CD8-positive, alpha-beta T cell (primary cell): ENCODE measurements at places on chromosomes 5 and 9.
A peak's percentile ranks its signal among the peaks of the same experiment; 100 is the strongest.

DNA sequence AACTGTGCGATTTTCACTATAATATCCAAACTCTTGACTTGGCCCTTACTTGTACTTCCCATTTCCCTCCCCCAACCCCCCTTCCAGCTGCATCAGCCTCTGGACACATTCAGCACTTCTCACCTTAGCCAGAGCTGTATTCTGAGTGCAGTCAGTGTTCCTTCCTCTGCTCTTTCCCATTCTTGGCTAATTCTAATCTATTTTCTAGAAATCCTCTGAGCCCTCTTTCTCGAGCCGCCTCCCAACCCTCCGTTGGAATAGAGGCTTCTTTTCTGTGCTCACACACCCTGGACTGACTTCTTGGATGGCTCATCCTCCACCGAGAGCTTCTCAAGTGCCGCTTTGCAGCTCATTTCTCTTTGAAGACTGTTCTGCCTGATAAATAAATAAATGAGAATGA is 188.8 kb downstream of the NTRK2 start:
- DNase-seq: no peak

DNA sequence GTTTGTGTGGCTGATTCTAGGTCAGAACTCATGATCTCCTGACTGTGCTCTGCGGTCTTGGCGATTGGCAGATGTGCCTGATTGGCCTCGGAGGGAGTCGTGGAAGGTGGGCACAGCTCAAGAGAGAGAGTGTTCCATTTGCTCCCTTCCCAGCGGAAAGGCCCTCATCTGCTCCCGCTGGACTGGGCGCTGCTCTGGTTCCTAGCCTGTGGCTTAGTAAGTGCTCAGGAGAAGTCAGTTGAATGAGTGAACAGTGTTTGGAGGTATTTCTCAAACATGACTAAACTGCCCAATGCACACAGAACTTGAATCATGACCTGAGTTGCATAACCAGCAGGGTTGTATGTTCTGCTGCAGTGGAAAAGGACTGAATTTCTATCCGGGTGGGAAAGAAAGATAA is 120.2 kb upstream of the PITX1 start:
- DNase-seq: no peak

- peak; percentile 14 for DNase-seq
Measured at GRCh38 chr9:893843-894420, 52.4 kb downstream of the DMRT1 start.

GRCh38 chr9:114504341-114505186 is 709 bp downstream of the WHRN start:
- DNase-seq: peak; percentile 30

DNA sequence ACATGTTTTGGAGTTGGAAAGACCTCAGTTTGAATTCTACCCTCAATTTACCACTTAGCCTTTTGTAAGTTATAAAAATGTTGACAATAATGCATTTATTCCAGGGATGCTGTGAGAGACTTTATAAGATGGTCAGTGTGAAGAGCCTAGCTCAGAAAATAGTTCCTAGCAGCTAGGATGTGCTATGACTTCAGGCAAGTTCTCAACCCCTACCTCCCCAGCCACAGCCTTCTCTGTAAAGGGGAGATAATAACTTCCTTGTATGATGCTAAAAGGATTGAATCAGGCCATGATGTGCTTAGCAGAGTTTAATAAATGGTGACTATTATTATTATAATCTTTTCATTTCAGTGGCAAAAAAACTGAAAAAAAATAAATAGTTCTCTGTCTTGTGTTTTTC is 77.6 kb downstream of the ALDH1A1 start:
- DNase-seq: no peak

- no peak for DNase-seq
Measured at GRCh38 chr5:25345240-25345771, 700.5 kb upstream of the CDH10 start.

DNA sequence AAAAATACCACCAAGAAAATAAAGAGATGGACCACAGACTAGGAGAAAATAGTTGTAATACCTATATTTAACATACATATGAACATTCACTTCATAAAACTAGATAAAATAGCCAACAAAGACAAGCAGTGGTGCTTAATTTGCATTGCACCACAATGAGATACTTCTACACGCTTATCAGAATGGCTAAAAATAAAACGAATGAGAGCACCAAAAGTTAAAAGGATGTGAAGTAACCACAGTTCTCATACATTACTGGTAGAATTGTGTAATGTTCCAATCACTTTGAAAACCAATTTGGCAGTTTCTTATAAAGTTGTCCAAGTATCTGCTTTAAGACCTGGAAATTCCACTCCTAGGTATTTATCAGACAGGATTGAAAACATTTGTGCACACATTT is 198.9 kb upstream of the SGCD start:
- no peak for DNase-seq

DNA sequence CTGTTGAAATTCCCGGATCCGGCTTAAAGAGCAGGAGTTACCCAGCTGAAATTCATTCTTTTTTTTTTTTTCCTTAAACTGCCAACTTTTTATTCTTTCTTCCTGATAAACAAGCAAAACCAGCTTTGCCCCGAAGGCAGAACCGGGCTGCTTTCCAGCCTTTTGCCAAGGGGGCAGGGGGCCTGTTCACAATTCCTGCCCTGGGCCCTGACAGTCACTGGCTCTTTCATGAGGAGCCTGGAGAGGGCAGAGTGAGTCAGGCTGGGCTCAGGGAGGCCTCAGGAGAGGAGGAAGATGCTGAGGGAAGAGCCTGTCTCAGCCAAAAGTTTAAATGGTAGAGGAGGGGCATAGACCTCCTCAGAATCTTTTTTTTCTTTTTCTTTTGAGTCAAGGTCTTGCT is 4.8 kb downstream of the GLIPR2 start:
- DNase-seq: no peak

DNA sequence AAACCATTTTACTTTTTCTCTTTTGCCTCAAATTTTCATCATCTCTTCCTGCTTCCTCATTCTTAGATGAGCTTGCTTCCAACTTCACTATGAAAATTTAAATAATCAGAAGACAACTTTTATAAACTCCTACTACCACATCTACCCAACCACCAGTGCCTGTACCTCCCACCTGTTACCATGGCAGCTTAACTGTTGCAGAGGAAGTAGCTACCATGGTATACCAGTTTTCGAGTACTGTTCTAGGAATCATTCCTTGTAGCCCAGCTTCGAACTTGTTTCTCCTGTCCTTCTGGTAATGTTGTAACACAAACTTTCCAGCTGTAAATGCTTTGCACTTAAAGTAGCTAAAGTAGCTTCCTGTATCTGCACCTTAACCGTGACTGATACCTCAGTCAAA is 266.8 kb upstream of the NREP start:
- DNase-seq: no peak

- DNase-seq: no peak
Measured at GRCh38 chr9:36603006-36603405, 30.3 kb downstream of the MELK start.

DNA sequence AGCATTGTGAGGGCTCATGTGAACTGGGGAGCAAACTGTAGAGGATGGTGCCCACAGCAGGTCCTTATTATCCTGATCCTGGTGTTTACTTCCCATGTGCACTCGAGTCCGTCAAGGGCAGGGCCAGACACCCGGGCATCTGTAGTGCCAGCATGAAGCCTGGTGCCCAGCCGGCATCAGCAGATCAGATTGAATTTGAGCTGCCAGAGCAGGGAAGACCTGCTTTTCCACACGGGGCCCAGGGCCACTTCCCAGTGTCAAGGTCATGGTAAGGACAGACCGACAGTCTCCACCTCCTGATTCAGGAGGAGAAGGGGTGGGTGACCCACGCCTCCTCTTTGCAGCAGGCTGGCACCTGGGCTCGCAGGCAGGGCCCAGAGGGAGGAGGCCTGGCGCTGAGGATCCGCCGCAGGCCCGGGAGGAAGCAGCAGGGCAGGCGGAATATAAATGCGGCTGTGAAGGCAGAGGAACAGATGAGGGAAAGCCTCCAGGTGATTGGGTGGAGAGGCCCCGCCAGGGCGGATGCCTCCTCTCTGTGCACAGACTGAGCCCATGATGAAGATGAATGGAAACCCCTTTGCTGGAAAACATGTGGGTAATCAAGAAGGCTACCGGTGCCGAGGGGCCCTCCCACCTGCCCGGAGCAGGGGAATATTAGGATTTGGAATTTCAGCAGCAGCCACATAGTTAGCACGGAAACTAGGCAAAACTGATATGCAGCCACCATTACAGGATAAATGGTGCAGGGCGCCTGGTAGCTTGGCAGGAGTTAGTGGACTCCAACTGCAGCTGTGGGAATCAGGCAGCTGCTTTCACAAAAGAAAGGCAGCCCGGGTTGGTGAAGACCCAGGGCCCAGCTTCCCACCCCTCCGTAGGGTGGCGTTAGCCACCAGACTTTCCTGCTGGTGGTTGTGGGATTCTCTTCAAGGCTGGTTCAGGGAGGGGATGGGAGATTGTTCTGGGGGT is 114.9 kb downstream of the GAPVD1 start:
- DNase-seq: no peak

- no peak for DNase-seq
Measured at GRCh38 chr5:143481697-143482531, 78.4 kb upstream of the NR3C1 start.

- no peak for DNase-seq
Measured at GRCh38 chr9:72012646-72013045, 47.8 kb downstream of the C9orf57 start.

- no peak for DNase-seq
Measured at GRCh38 chr5:80955082-80955590, 5.0 kb upstream of the RASGRF2 start.

GRCh38 chr9:82535432-82535998 is 527.4 kb downstream of the RASEF start:
- no peak for DNase-seq

DNA sequence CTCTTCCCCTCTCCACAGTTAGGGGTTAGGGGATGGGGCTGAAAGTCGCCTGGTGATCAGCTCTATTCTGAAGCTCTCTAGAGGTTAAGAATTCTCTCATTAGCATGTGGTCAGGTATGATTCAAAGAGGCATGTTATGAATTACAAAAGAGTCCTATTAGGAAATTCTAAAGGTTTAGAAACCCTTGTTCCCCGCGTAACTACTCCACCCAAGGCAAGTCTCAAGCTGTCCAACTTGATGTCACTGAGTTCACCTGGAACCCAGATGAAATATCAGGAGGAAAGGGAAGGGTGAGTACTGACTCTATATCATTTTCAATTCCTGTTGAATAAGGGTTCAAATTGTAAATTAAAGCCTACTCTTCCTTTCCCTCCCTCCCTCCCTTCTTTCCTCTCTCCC is 18.1 kb upstream of the RNF145 start:
- DNase-seq: no peak

GRCh38 chr9:134661791-134662142 is 20.2 kb downstream of the COL5A1 start:
- no peak for DNase-seq

DNA sequence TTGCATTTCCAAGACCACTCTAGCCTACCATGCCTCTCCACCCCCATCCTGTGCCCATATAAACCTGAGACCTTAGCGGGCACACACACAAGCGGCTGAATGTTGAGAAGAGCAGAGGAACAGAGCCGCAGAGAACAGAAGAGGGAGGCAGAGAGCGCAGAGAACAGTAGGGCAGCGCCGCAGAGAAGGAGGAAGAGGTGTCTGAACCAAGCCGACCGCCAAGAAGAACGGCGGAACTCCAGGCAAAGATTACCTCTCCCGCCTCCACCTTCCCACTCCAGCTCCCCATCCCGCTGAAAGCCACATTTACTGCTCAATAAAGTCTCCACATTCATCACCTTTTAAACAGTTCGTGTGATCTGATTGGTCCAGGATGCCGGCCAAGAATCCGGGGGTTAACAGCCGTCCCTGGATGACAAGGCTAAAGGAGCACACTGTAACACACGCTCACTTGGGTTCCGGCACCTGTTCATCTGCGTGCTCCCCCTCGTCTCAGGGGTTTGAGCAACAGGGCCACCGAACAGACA is 33.2 kb downstream of the GRIN3A start:
- DNase-seq: no peak

GRCh38 chr5:106288979-106289378 is 1381.8 kb downstream of the EFNA5 start:
- DNase-seq: no peak

GRCh38 chr5:68245319-68245718 is 29.8 kb downstream of the PIK3R1 start:
- no peak for DNase-seq

- no peak for DNase-seq
Measured at GRCh38 chr9:98610211-98610610, 98.5 kb downstream of the GABBR2 start.

DNA sequence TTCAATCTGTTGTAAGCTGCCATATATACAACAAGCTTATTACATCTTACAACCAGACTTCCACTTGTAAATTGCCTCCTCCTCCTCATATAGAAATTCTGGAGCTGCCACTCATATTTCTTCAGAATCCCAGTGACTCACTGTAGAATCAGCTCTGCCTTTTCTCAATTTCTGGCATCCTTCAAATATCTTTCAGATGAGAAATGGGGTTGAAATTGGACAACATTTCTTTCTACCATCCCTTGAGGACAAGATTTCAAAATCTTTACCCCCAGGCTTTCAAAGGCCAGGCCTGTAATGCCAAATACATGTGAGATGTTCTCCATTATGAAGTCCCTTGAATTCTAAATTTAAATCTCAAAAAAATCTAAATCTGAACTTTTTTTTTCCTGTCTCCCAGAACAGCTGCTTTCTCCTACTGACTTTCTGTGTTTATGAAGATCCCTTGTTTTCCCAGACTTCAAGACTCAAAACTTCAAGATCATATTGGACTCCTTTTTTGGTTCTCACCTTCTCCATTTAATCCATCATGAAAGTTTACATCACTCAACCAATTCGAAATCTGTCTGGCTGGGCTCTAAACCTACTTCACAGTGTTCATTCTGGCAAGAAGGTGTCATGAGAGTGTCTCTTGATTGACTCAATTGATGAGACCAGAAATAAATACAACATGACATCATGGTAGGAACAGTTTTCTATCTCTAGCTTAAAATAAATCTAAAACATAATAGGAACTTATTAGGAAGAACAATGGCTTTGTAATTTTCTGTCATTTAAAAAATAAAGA is 109.8 kb downstream of the HMHB1 start:
- no peak for DNase-seq

- no peak for DNase-seq
Measured at GRCh38 chr9:133151601-133152525, 11.9 kb downstream of the GBGT1 start.

DNA sequence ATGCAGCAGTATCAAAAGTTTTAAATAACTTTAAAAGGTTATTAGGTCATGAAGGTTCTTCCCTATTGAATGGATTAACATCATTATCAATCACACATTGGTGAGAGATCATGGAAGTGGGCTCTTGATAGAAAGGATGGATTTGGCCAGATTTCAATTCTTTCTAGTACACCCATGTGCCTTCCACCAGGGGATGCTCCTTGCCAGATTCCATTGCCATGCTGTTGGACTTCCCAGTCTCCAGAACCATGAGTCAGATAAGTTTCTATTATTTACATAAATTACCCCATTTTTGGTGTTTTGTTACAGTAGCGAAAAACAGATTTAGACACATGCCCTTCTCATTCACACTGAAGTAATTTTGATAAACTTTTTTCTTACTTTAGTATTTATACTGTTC is 1010.6 kb upstream of the C9orf72 start:
- DNase-seq: no peak

- DNase-seq: no peak
Measured at GRCh38 chr5:112346411-112347044, 72.5 kb downstream of the EPB41L4A start.

DNA sequence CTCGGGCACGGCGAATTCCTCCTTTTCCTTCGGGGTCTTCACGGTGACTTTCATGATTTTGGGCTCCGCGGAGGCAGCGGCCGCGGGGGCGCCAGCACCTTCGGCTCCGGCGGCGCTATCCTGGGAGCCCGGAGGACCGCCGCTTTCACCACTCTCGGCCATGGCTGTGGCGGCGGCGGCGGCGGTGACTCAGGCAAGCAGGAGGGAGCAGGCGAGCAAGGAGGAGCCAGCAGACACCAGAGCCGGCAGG is 315 bp downstream of the UBQLN1 start:
- no peak for DNase-seq
